ENCODE measurements at places on chromosomes 11 and 22. TPM values are rescaled to one million over a fixed set of nuclear protein-coding genes. Genes with fewer than 3 reads are reported as not detected.

DNA sequence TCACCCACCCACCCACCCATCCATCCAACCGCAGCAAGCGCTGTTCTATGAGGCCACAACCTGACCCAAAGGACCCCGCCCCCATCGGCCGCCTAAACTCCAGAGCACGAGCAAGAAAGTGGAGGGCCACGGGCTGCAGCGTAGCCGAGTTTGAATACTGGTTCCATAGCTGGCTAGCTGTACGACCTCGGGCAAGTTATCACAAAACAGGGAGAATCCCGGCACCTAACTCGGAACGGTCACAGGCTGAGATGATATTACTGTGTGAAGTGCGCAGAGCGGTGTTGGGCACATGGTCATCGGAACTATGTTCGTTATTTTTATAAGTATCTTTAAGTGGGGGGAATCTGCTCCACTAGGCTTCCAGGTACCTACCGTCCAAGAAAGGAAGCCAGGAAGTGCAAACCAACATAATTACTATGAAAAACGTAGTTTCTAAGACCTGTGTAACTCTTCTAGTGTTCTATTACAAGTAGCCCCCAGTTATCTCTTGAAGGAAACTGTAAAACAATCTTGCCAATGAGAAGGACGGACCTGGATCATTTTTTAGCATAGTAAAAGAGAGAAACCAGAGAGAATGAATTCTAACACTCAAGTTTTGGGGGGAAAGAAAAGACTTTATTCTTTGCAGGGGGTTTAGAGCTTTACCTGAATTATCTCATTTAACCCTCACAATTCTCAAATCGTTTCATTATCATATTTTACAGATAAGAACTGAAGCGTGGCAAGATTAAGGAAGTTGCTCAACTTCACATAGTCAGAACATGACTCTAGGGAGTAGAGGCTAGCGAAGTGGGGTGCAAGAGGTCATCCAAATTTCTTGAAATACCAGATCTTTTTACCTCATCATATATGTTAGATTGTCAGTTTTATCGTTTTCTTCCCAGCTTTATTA lies 663 bp upstream of the BUD13 start:
- DNase-seq: no peak

DNA sequence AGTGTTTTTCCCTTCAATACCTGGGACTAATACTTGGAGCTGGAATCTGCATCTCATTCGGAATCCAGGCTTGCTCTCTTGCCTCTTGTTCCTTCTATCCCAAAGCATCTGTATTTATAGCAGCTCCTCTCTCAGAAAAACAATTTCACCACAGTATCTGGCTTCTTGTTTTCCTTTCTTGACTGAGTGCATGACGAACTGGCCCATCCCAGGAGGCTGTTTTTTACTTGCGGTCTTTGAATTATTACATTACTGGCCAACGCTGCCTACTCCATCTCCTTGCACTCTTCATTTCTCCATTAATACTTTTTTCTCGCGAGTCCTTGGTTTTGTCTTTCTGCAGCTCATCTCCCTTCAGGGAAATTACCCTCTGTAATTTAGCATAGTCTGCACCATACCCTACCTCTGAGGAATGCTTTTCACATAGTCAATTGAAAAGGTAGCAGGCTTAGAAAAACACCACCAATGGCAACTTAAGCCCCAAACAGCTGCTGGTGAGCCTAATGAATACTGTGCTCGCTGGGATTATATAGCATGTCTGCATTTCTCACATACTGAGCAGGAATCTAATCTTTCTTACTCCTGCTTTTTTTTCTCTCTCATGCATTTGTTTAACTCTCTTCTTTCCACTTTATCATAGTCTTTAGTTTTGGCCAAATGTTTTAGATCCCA lies 277.4 kb upstream of the SESN3 start:
- no peak for DNase-seq

DNA sequence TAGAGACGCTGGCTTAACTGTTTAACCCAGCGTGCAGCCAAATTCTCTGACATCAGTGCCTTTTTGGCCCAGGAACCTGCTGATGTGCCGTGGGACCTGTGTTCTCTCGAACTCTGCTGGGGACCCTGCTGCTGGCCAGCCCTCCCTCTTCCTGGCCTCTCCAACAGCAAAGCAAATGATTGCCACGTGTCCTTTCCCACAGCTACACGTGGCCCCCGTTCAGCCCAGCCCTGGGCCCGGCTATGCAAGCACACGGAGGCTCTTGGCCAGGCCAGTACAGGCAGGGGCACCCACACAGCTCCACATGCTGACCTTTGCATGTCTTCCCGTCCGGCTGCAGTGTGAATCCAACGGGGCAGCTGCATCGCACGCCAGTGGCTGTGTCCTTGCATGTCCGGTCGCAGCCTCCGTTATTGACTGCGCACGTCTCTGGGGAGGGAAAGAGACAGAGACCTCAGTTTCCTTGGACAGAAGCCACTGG lies 51.6 kb upstream of the TTLL12 start:
- DNase-seq: no peak

- DNase-seq: no peak
Measured at GRCh38 chr11:36534276-36534840, 24.3 kb upstream of the TRAF6 start.

DNA sequence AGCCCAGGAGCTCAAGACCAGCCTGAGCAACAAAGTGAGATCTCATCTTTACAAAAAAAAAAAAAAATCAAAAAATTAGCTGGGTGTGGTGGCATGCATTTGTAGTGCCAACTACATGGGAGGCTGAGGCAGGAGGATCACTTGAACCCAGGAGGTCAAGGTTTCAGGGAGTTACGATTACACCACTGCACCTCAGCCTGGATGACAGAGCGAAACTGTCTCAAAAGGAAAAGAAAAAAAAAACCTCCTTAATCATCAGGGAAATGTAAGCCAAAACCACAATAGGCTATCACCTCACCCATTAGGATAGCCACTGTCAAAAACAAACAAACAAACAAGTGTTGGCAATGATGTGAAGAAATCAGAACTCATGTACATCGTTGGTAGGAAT lies 13.4 kb downstream of the DGCR2 start:
- DNase-seq: no peak

DNA sequence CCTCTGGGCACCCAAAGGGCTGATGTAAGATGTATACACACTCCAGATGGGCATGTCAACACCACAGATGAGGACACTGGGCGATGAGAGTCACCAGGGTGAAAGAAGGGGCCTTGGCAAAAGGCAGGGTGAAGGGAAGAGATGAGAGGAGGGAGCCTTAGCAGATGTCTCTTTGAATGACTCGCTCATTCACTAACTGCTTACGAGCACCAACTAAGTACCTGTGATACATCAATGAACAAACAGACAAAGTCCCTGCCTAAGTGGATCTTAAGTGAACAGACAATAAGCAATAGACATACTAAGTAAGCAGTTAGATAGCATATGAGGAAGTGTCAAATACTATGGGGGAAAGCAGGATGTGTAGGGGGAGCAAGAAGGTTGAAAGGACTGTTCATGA lies 7.5 kb downstream of the ME3 start:
- no peak for DNase-seq

GRCh38 chr11:36238036-36238631 lies 51.1 kb downstream of the COMMD9 start:
- no peak for DNase-seq

DNA sequence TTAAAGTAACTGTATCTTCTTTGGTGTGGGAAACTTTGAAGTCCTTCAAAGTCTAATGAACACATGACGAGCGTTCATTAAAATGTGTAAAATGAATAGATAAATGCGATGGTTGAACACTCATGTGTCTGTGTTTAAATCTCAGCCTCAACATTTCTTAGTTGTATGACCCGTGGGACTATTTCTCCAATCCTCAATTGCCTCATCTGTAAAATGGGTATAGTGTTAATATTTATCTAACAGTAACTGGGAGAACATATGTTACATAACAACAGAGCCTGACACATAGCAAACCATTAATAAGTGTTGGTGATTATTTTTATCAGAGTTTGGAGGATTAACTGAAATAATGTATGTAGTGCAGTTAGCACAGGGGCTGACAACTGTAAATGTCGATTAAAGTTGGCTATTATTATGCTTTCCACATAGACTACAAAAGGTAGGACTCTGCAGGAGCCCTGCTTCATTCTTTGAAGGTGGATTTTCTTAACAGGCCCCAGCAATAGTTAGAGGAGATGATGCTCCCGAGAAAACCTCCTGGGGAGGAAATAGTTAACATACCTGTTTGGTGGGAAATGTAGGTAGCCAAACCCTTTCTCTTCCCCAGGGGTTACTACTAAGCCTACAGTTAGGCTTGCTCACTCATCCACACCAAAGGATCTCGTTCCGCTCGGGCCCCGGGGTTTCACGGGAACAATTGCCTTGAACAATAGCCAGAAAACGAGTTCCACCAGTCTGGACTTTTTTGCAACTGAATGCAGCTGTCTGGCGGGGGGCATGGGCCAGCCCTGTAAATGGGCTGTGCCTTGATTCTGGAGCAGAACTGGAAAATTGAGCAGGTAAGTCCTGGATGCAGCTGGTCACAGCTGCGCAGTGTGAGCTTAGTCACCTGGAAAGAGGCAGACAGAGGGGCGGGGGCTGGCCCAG lies 133.4 kb downstream of the DBX1 start:
- DNase-seq: no peak

GRCh38 chr11:15942936-15943335 lies 413.4 kb downstream of the SOX6 start:
- DNase-seq: no peak

DNA sequence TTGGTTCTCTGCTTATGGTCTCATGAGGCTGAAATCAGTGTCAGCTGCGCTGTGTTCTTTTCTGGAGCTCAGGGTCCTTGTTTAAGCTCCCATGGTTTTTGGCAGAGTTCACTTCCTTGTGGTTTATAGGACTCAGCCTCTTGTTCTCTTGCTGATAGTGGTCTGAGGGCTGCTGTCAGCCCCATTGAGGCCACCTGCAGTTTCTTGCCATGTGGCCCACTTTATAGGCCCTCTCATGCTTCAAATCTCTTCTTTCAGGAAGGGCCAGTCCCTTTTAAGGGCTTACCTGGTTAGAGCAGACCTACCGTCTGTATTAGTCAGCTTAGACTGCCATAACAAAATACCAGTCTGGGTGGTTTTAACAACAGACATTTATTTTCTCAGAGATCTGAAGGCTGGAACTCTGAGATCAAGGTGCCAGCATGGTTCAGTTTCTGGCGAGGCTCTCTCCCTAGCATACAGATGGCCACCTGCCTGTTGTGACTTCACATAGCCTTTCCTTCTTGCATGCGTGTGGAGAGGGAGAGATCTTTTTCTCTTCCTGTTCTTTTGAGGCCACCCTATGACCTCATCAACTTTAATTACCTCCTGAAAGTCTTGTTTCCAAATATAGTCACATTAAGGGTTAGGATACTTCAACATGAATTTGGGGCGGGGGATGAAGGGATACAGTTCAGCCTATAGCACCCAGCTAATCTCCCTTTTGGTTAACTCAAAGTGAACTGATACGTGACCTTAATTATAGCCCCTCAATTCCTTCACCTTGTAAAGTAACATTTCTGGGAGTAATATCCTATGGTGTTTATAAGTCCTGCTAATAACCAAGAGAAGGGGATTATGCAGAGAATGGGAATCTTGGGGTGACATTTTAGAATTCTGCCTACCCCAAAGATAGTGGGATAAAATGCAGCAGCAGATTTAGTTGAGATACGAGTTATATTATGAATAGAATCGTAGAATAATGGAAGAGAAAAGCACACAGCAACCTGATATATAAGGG lies 131.8 kb downstream of the UVRAG start:
- DNase-seq: no peak

- no peak for DNase-seq
Measured at GRCh38 chr22:50456026-50456425, 18.8 kb downstream of the SBF1 start.

The IPO7 gene
- 105 TPM for polyA plus RNA-seq

The CERK gene
- polyA plus RNA-seq: 56.6 TPM

The GAS2 gene
- polyA plus RNA-seq: 9.8 TPM

The ART1 gene
- polyA plus RNA-seq: not detected

All from renal cortex interstitium (tissue), 15 donors.